HFF-Myc (cell line): ENCODE measurements at places on chromosomes 3 and 15.

DNA sequence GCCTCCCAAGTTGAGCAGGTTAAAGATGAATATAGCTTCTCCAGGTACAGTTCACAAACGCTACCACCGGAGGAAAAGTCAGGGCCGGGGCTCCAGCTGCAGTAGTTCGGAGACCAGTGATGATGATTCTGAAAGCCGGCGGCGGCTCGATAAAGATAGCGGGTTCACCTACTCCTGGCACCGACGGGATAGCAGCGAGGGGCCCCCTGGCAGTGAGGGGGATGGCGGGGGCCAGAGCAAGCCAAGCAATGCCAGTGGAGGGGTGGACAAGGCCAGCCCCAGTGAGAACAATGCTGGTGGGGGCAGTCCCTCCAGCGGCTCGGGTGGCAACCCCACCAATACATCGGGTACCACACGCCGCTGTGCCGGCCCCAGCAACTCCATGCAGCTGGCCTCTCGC, 61.4 kb downstream of the SNRK start:
- no peak for DNase-seq

GRCh38 chr3:152300029-152300731, 31.5 kb downstream of the MBNL1 start:
- no peak for DNase-seq

- DNase-seq: no peak
These were observed 8.3 kb upstream of the LIPH start for GRCh38 chr3:185560676-185561075.

GRCh38 chr3:108453565-108453964, 56.8 kb downstream of the MYH15 start:
- no peak for DNase-seq

- no peak for DNase-seq
These were observed 140.4 kb downstream of the SATB1 start for GRCh38 chr3:18284716-18285115.

DNA sequence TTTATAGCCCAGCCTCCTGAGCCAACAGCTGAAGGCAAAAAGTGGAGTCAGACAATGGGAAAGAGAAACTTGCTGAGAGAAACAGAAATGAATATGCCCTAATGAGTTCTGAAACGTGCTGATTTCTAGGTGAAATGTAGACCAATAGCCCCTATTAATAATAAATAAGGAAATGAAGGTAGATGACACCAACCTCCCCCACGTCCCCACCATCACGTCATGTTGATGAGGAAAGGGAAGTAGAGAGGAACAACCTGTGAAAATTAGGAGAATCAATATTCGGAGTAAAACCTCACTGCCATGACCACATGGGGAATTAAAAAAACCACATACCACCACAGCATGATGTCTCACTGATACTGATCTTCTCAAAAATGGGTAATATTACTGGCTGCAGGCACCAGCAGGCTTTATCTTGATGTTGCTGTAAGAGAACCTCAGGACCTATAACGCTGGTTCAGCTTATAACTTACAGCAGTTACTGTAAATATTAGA, 64.0 kb downstream of the KAT2B start:
- DNase-seq: no peak

GRCh38 chr3:11810276-11810675, 36.4 kb downstream of the TAMM41 start:
- DNase-seq: no peak

- DNase-seq: no peak
These were observed 75.2 kb downstream of the DUT start for GRCh38 chr15:48406266-48406891.

- DNase-seq: no peak
These were observed 706.3 kb downstream of the PDCD6IP start for GRCh38 chr3:34504775-34505174.

GRCh38 chr15:77083381-77084160, 12.7 kb upstream of the TSPAN3 start:
- no peak for DNase-seq

- no peak for DNase-seq
These were observed 874 bp downstream of the ZNF662 start for GRCh38 chr3:42906848-42907183.

DNA sequence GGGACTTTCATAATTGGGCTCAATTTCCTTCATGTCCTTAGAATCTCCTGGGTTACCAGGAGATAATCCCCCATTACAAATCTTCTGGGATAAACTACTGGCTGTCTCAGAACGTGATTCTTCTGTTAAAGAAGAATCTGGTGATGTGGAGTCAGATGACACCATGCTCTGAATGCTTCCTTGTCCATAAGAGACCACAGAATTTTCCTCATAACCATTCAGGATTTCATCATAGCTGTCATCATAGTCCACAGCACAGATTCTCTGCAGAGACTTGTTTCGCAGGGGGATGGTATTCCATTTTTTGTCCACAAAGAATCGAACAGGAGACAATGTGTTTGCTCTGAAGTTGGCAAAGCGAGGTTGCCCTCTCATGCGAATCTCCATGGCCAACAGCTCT, 109.8 kb upstream of the TSPAN3 start:
- no peak for DNase-seq

GRCh38 chr3:54772051-54772450, 155.8 kb downstream of the LRTM1 start:
- DNase-seq: no peak

DNA sequence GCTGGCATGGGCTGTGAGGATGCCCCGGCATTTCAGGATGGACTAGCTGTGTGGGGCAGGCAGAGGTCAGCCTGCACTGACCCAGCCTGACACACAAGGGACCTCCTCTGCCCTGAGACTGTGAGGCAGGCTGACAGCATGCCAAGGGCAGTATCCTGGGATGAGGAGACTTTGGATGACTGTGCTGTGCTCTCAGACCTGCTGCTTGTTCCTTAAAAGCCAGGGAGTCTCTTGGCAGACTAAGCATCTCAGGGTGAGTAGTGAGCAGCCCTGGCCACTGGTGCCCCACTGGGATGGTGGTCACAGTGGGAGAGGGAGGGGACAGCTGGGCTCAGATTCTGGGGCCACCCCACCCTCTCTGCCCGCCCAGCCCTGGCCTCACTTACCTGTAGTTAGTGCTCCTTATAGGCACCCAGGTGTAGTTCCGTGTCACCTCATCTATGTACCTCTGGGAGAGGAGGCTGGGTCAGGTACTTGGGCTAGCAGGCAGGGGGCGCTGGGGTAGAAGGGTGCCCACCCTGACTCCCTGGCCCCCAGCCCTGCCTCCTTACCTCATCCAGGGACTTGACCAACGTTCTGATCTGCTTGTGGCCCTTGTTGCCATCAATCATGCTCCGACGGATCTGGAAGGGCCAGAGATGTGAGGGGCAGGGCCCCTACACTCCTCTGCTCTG, 16.1 kb upstream of the TMEM115 start:
- no peak for DNase-seq

DNA sequence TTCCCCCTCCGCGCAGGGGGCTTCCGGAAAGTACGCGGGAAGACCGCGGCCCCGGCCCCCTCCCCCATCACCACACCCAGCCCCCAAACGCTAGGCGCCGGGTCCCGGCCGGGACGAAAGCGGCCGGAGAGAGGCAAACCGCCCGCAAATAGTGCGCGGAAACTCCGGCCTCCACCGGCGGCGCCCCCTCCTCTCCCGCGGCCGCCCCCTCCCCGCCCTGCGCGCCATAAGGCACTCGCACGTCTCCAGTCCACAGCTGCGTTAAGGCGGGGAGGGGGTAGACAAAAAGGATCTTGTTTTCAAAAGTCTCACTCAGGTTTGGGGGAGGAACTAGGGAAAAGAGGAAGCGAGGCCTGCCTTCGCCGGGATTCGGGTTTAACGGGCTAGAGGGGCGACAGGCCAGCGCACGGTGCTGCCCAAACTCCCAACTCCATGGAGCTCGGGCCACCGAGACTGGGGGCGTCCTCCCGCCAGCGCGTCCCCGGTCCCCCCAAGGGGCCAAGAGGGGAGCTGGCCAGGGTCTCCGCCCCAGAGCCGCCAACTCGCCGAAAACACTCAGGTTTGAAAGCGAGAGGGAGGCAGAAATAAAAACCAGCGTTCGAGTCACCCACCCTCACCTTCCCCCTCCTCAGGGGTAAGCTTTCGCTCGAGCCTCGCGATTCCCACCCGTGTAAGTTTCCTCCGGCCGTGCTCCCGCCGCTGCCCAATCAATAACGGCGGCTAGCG, 1.8 kb downstream of the ANP32A start:
- DNase-seq: no peak

- DNase-seq: no peak
These were observed 140.1 kb upstream of the LINGO1 start for GRCh38 chr15:77772641-77773402.

- DNase-seq: no peak
These were observed 66.1 kb downstream of the HMG20A start for GRCh38 chr15:77486542-77487468.

DNA sequence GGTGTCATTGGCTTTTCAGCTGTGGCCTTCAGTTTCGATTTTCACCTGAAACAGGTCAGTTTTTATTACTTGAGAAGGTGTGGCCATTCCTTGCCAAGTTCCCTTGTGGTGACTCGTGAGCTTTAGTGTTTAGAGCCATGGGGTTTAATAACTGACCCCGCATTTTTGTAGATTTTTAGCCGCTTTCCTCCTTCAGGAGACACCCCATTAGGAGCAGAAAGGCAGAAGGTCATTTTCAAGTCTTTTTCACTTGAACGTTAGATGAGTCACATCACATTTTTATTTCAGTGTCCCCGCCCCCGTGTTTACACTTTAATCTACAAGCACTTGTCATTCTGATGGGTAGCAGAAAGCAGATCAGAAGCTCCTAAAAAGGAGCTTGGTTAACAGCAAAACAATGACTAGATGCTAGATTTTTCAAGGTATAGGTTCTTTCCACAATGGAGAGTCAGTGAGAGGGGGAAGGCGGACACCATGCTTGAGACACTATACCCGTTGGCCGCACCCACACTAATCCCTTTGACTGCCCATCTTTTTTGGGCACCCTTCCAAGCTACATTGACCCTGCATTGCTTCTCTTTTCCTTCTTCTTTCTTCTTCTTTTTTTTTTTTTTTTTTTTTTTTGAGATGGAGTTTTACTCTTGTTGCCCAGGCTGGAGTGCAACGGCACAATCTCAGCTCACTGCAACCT, 132.7 kb downstream of the GHSR start:
- DNase-seq: peak; percentile 50

- DNase-seq: no peak
These were observed 114.0 kb downstream of the LRRC28 start for GRCh38 chr15:99365242-99365641.

DNA sequence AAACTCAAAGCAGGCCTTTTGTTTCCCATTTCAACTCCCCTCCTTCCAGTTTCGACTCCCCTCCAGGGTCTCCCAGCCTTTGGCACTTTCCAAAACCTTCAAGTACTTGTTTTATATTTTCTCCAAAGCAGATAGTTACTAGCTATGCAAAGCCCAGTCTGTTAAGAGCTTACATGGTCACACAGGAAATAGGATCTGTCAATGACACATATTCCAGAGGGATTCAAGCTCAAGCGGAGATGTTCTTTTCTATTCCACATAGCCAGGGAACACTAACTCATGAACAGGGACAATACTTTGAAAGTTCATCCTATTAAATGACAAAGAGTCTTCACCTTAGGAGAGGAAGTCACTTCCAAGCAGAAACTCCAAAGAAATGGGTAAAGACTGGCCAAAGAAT, 18.6 kb downstream of the SUCLG2 start:
- DNase-seq: no peak

DNA sequence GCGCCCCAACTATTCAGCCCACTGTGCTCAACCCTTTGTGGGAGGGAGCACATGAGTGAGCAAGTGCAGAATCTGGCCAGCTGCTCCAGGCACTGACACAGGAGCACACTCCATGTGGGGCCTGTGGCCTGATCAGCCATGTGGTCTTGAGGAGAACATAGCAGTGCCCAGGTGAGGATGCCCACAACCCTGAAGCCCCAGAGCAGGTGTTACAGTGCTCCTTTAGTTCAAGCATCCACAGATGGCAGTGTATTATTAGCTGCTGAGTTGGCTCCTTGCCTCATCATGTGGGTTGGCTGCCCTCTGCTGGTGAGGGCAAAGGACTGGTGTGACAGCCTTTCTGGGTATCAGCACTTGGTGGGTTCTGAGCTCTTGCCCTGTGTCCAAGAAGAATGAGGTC, 1588.2 kb downstream of the SI start:
- no peak for DNase-seq

DNA sequence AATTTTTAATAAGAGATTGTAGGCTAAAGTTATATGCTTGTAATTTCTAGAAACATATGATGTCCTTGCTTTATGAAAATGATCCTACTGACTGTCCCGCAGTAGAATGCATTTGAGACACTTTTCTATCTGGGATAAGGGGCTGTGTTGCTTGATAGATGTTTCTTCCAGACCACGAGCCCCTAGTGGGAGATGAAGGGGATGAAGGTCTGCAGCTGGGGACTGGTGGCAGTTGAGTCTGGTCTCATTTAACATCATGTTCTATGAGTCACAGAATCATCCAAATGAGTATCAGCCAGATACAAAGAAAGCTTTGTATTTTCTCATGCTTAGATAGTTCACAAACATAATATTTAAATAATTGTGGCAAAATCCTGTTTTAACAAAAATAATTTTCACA, 84.3 kb upstream of the PRTG start:
- no peak for DNase-seq

GRCh38 chr3:153180860-153181372, 18.9 kb downstream of the RAP2B start:
- no peak for DNase-seq

DNA sequence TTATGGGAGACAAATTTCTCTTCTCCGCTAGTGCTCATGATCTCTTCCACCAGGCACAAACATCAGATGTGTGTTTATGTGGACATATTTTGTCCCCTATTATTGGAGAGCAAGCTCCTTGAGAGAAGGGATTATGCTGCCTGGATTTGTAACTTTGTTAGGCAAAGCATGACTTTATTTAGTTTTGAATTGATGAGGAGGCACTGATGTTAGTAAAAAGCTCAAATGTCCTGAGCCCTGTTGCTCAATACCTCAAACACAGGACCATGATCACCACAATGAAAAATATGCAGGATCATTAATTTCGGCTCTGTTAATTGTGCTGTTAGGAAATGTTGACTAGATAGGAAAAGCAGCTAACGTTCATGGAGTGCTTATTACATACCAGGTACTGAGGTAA, 29.1 kb downstream of the SCG5 start:
- DNase-seq: no peak

DNA sequence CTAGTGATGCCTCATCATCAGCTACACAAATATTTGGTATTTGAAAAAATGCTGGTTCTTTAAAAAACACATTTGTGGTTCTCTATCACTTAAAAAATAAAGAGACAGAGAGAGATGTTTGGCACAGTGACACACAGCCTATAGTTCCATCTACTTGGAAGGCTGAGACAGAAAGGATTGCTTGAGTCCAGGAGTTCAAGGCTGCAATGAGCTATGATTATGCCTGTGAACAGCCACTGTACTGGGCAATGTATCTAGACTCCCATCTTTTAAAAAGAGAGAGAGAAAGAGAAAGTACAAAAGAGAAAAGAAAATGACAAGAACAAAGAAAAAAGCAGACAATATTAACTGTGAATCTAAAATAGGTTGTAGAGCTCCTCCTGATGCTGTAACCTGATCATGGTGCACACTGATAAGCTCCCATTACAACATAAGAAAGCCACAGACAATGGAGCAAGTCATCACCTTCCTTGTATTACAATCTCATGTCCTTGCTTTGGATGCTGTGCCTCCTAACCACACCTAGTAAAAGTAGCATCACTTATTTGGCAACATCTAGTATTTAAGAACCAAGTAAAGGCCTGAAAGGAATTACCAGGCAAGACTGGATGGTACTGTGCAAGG, 31.7 kb upstream of the MAP4 start:
- no peak for DNase-seq
